Natural killer cell (primary cell): ENCODE measurements at places on chromosomes 2 and 18. TPM values are rescaled to one million over a fixed set of nuclear protein-coding genes. Genes with fewer than 3 reads are reported as not detected.

ZNF804A gene
- total RNA-seq = 0.25 TPM

ANKRD53 gene
- total RNA-seq = 2.2 TPM

CDK5R2 gene
- not detected for total RNA-seq

EIPR1 gene
- 27.9 TPM for total RNA-seq

SOWAHC gene
- 0.16 TPM for total RNA-seq

STEAP3 gene
- 2.5 TPM for total RNA-seq

ADRA2B gene
- total RNA-seq = 0.18 TPM

PARD6G gene
- not detected for total RNA-seq

TMEM247 gene
- not detected for total RNA-seq

KCNG2 gene
- not detected for total RNA-seq

DNA sequence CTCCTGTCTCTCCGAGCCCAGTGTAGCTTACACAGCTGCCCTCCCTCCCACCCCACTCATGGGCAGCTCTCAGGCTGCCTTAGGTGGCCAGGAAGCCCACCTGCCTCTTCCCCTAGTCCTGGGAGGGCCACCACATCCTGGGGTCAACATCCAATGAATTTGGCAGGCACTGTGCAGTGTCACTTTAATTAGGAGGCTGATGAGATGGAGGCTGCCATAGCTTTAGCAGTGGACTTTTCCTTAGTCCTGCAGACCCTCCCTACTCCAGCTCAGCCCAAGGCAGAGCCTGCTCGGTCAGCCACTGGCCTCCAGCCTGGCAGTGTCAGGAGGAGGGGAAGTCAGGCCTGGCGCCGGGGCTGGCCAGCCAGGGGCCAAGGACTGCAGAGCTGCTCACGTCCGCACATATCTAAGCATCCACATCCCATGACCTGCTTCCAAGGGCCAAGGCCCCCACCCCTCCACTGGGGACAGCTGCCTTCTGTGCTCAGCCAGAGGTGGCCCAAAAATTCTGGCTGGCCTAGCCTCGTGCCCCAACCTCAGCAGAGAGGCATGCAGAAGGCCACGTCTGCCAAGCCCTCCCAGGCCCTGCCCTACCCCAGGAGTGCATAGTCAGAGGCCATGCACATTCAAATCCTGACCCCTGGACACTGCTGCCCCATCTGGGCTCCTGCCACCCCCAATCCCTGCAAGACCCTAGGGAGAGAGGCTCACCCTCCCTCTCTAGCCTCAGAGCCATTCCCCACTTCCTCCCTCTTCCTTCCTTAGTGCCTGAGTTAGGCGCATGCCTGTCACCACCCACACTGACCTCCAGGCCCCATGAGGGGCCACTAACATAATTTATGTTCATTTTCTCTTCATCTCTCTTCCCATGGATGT, 33.1 kb downstream of the ADRA2B start:
- DNase-seq = no peak
- H3K36me3 ChIP-seq = no peaks in the 10 kb centered on the region
- H3K27ac ChIP-seq = no peak overlapping the region

- peak overlapping the region; percentile 98 for H3K4me3 ChIP-seq
- DNase-seq = peak; percentile 20
- peaks cover 33% of the 10 kb centered on the region for H3K36me3 ChIP-seq
- H3K27ac ChIP-seq = peak overlapping the region; percentile 98
Observed at GRCh38 chr2:55616551-55617174, 759 bp downstream of the PPP4R3B start.

- no peak overlapping the region for H3K4me3 ChIP-seq
- H3K36me3 ChIP-seq = no peaks in the 10 kb centered on the region
- no peak overlapping the region for H3K27ac ChIP-seq
- no peaks in the 10 kb centered on the region for H3K27me3 ChIP-seq
- H3K4me1 ChIP-seq = no peaks in the 10 kb centered on the region
- no peak for DNase-seq
Observed at GRCh38 chr2:76642129-76642528, 880.0 kb downstream of the LRRTM4 start.

DNA sequence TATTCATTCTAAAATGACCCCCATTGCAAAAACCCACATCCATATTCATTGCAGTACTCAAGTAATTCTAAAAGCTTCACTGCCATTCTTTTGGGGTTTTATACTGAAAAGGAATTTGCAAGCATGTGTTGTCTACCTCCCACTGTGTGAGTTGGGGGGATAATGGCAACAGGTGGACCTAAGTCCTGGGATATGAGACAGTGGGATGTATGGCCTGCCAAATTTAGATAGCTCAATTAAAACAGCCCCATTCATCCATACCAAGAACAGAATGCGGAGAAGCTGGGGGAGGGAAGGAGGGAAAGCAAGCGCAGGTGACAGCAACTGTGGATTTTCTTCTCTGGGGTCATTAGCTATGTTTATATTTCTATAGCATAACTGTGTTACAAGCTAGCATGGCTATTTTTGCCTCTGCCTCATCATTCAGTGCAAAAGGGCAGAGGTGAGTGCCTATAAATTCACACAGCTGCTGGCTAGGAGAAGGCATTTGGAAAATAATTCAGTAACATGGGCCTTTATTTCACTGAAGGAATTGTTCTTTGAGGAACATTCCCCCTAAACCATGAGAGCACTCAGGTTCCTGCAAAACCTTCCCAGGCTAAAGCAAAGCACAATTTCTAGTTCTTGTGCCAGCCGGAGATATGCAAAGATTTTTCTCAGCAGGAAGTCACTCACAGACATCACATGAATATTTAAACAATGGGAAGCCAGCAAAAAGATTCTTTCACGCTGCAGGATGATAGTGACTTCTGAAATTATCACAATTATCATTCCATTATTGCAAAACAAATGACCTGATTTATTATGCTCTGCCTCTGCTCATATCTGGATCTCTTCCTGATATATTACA, 393.9 kb upstream of the ACVR2A start:
- no peaks in the 10 kb centered on the region for H3K27me3 ChIP-seq
- no peaks in the 10 kb centered on the region for H3K4me1 ChIP-seq
- no peaks in the 10 kb centered on the region for H3K36me3 ChIP-seq
- no peak for DNase-seq
- H3K4me3 ChIP-seq = no peak overlapping the region

DNA sequence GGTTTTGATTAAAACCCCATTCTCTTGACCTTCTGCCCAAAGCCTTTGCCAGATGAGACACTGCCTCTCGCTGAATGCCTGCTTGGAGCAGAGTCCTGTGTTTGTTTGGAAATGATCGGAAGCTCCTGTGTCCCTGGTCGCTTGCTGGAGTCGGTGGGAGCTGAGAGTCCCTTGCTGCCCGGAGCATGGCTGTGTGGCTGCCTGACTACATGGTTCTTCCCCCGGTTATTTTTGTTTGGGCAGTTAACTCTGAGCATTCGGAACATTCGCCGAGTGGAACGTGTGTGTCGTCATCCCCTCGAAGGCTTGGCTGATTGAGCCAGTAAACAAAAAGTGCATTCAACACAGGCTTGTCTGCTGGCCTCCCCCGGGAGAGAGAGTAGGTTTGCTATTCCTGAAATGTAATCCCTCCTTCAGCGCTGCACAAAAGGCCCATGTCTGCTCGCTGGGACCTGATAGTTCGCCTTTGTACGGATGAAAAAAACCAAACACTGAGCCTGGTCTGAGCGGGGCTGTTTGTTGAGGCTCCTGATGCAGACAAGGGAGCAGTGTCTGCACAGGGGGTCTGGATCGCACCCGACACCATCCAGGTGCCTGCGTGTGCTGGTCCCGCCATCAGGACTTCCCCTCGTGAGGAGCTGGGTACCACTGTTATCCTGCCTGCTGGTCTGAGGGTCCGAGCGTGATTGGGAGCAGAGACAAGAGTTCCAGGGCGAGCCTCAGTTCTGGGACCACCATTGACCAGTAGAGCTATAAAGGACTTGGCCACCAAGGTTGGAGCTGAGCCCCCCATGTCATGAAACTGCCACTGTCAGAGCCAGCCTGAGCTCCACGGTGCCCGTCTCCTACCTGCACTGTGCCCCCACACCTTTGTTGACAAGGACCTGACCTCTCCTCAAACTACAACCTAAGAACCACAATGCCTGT, 83.8 kb downstream of the AGAP1 start:
- DNase-seq = no peak
- no peak overlapping the region for H3K27ac ChIP-seq
- no peaks in the 10 kb centered on the region for H3K27me3 ChIP-seq
- H3K36me3 ChIP-seq = no peaks in the 10 kb centered on the region

DNA sequence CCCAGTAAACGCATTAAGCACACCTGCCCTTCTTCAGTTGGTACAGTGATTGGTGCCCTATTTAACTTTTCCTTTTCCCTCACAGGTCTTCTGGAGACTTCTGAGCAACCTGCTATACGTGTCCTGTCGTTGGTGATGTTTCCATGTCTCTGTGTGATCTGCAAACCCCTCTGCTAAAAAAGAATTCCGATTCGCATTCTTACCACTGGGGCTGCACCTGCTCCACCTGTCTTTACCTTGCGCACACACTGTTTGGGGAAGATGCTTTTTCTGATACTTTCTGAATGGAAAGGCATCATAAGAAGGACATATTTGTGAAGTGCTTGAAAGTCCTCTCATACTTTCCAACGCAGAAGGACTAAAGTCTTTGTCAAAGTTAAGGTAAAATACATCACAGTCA, 323.9 kb upstream of the SOX11 start:
- DNase-seq = no peak
- no peaks in the 10 kb centered on the region for H3K36me3 ChIP-seq
- no peaks in the 10 kb centered on the region for H3K27me3 ChIP-seq
- H3K4me3 ChIP-seq = no peak overlapping the region

DNA sequence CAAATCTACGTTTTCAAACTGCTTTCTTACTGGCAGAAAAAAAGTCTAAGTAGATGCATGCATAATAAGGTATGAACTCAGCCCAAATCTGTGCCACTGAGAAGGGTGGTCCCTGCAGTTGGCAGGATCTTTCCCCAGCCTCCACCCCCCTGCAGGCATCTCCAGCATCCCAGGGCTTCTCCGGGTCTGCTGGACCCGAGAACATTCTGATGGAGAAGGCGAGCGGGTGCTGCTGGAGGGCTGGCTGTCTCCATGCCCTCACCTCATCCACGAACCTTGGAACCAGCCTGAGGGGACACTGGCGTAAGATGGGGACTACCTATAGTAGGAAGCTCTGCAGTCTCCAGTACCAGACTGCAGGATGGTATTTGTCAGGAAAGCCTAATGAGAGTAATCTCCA, 198.9 kb downstream of the HDAC4 start:
- DNase-seq = no peak
- H3K27ac ChIP-seq = no peak overlapping the region
- no peak overlapping the region for H3K4me3 ChIP-seq
- H3K4me1 ChIP-seq = peaks cover 8% of the 10 kb centered on the region

GRCh38 chr2:145960479-145961163, 1440.7 kb upstream of the ZEB2 start:
- H3K27me3 ChIP-seq = no peaks in the 10 kb centered on the region
- no peak overlapping the region for H3K4me3 ChIP-seq
- no peaks in the 10 kb centered on the region for H3K4me1 ChIP-seq
- H3K27ac ChIP-seq = no peak overlapping the region
- DNase-seq = no peak

DNA sequence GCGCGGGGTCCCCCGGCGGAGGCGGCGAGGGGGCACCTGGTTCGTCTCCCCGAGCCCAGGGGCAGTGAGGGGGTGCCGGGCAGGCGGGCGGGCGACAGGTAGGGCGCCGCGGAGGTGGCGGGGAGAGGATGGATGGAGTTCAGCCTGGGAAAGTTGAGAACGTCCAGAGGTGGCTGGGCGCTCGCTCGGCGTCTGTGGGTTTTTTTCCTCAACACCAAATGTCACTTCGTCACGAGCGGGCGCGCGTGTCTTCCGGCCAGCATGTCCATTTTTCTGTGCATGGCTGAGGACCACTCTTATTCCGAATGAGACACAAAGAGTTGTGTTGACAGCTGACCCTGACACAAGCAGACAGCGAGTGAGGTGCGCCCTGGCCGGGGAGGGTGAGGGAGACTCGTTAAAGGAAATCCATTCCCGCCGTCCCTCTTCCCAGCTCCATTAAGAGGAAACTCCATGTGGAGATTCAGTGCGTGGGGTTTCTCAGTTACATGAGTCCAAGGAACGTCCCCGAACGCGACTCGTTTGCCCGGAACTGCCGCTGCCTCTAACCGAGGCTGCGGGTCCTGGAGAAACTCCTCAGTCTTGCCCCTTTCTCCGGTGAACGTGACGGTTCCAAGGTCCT, 859 bp downstream of the GREB1L start:
- no peak overlapping the region for H3K27ac ChIP-seq
- H3K36me3 ChIP-seq = no peaks in the 10 kb centered on the region
- H3K4me1 ChIP-seq = no peaks in the 10 kb centered on the region
- DNase-seq = no peak
- H3K27me3 ChIP-seq = peaks cover 13% of the 10 kb centered on the region

DNA sequence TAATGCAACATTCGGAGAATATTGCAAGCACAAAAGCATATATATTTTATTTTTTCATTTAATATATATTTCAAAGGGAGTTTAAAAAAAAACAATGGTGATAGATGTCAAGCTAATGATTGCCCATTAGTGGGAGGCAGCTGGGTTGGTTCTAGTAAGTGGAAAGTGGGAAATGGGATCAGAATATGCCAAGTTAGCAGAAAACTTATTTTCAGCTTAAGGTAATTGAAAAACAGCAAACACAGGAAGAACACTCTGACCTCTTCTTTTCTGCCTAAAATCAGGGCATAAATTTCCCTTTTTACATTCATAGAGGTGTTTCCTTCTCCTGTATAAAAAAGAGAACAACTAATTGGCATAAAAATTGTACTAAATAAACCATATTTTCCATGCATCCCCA, 535.3 kb upstream of the SYT4 start:
- H3K4me1 ChIP-seq = no peaks in the 10 kb centered on the region
- no peak for DNase-seq
- H3K27me3 ChIP-seq = no peaks in the 10 kb centered on the region
- no peaks in the 10 kb centered on the region for H3K36me3 ChIP-seq
- H3K27ac ChIP-seq = no peak overlapping the region

DNA sequence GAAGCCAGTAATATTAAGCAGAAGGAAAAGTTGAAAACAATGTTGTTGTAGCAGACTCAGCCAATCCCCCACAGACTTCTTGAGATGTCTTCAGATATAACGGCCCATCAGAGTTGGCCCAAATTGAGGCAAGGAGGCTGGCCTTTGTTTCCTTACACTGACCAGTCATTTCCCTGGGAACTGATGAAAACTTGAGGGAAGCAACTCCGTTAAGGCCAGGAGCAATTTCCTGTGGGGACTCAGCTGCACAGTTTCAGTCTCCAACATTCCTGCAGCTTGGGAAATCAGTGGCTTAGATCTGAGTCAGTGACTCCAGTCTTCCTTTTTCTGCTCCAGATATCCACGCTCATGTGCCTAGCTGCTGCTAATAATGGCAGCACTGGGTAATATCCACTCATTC, 75.7 kb downstream of the FTCDNL1 start:
- H3K4me1 ChIP-seq = no peaks in the 10 kb centered on the region
- no peak overlapping the region for H3K27ac ChIP-seq
- no peaks in the 10 kb centered on the region for H3K36me3 ChIP-seq
- H3K4me3 ChIP-seq = no peak overlapping the region
- no peaks in the 10 kb centered on the region for H3K27me3 ChIP-seq
